ENCODE measurements at places on chromosomes 1 and 21. TPM values are rescaled to one million over a fixed set of nuclear protein-coding genes. Genes with fewer than 3 reads are reported as not detected.

The SNX7 gene
- 62.8 TPM for total RNA-seq

The AIRE gene
- total RNA-seq, result not detected

The PDPN gene
- total RNA-seq, result 4.1 TPM

The OR2L5 gene
- not detected for total RNA-seq

The OLIG1 gene
- total RNA-seq, result not detected

The LMOD1 gene
- 4.7 TPM for total RNA-seq

The TDRD10 gene
- total RNA-seq, result not detected

The PHF13 gene
- 22.3 TPM for total RNA-seq

The AK5 gene
- 5.6 TPM for total RNA-seq

The GPR89A gene
- 120 TPM for total RNA-seq

The PRELP gene
- total RNA-seq, result not detected

The NBPF20 gene
- 3.3 TPM for total RNA-seq

Data from M059J (cell line).